ENCODE measurements at places on chromosomes 12 and 14.
A peak's percentile ranks its signal among the peaks of the same experiment; 100 is the strongest.

DNA sequence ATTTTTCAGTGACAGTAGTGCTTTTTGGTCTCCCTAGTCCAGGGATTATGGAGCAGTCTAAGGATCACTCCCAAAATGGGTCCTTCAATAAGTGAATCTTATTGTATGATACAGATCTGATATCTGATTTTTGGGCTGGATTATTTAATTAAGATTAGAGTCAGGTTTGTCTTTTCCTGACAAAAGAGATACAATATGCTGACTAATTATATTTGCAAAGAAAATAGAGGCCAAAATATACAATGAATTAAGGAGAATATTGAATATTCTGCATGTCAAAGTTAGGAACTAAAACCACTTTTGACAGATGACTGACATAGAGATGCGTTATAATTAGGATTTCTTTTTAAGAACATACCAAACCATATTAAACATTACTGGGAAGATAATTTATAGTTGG is 175.2 kb downstream of the FOXG1 start:
- no peaks in the 10 kb centered on the region for H3K27me3 ChIP-seq
- H3K4me3 ChIP-seq: no peak overlapping the region
- DNase-seq: no peak
- H3K36me3 ChIP-seq: no peaks in the 10 kb centered on the region

GRCh38 chr14:33509454-33509853 is 441.4 kb downstream of the EGLN3 start:
- no peaks in the 10 kb centered on the region for H3K27me3 ChIP-seq
- DNase-seq: no peak
- H3K27ac ChIP-seq: no peak overlapping the region

DNA sequence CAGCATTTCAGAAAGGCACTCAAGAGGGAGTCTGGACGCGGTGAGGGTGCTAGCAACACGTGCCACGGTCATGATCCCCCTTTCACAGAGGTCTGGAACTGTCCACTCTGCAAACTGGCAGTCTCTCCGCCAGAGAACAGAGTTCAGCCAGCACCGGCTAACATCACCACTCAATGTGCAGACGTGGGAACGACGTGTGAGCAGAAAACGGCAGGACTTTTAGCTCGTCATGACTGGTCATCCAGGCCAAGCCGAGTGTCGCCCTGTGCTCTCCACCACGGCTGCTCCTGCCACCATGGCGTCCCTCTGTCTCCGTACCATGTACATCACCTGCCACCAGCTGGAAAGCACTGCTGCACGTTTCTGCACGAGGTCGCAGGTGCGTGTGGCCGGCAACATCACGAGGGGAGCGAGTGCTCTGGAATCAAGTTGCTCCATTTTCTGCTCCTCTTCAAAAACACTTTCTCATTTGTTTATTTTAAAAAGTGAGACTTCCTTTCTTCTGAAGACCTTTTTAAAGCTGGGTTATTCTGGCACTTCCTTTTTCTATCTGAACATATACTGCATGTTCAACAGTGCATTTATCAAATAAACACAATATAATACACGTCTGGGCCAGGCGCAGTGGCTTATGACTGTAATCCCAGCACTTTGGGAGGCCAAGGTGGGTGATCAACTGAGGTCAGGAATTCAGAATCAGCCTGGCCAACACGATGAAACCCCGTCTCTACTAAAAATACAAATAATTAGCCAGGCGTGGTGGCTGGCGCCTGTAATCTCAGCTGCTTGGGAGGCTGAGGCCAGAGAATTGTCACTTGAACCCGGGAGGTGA is 28.0 kb downstream of the SLC15A4 start:
- H3K27me3 ChIP-seq: no peaks in the 10 kb centered on the region
- DNase-seq: peak; percentile 62
- H3K36me3 ChIP-seq: no peaks in the 10 kb centered on the region
- H3K27ac ChIP-seq: peak overlapping the region; percentile 98
- no peak overlapping the region for H3K4me3 ChIP-seq
- H3K4me1 ChIP-seq: peaks cover 58% of the 10 kb centered on the region

- H3K4me1 ChIP-seq: no peaks in the 10 kb centered on the region
- H3K27me3 ChIP-seq: no peaks in the 10 kb centered on the region
- H3K4me3 ChIP-seq: no peak overlapping the region
- H3K36me3 ChIP-seq: no peaks in the 10 kb centered on the region
- no peak overlapping the region for H3K27ac ChIP-seq
Measured at GRCh38 chr14:42469637-42470426, 863.2 kb downstream of the LRFN5 start.

GRCh38 chr12:26026713-26027112 is 68.2 kb downstream of the RASSF8 start:
- no peak for DNase-seq
- H3K36me3 ChIP-seq: no peaks in the 10 kb centered on the region
- no peaks in the 10 kb centered on the region for H3K27me3 ChIP-seq
- no peak overlapping the region for H3K27ac ChIP-seq
- H3K4me1 ChIP-seq: peaks cover 9% of the 10 kb centered on the region

DNA sequence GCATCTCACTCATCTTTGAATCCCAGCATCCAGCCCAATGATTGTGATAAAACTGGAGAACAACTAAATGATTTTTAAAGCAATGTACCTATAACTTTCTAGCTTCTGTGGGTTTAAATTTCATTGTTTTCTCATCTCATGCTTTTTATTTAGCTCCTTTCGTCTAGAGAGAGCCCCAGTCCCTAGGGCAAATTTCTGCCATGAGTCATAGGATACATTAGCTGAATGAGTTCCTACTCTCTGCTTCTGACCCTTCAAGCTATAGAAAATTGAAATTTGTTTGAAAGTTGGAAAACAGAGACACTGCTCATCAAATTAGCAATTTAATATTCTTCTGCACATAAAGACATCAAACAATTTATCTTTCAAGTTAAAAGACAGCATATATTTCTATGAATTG is 113.9 kb downstream of the KIF21A start:
- no peaks in the 10 kb centered on the region for H3K36me3 ChIP-seq
- DNase-seq: no peak
- no peak overlapping the region for H3K27ac ChIP-seq
- no peaks in the 10 kb centered on the region for H3K4me1 ChIP-seq
- H3K27me3 ChIP-seq: no peaks in the 10 kb centered on the region

- no peaks in the 10 kb centered on the region for H3K4me1 ChIP-seq
- H3K4me3 ChIP-seq: peak overlapping the region; percentile 19
- H3K36me3 ChIP-seq: no peaks in the 10 kb centered on the region
- no peak overlapping the region for H3K27ac ChIP-seq
- no peaks in the 10 kb centered on the region for H3K27me3 ChIP-seq
Measured at GRCh38 chr14:61602003-61602732, 93.1 kb upstream of the HIF1A start.

DNA sequence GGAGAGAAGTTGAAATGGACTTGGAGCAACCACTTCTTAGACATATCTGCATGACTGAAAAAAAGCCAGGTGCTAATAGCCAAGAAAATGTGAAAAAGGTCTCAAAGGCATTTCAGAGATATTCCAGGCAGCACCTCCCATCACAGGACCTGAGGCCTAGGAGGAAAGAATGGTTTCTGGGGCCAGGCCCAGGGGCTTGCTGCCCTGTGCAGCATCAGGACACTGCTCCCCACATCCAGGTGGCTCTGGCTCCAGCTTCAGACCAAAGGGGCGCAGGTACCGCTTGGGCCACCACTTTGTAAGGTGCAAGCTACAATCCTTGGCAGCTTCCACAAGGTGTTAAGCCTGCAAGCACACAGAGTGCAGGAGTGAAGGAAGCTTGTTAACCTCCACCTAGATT is 114.3 kb downstream of the PIK3C2G start:
- no peaks in the 10 kb centered on the region for H3K27me3 ChIP-seq
- no peak for DNase-seq
- no peak overlapping the region for H3K4me3 ChIP-seq
- H3K4me1 ChIP-seq: no peaks in the 10 kb centered on the region

DNA sequence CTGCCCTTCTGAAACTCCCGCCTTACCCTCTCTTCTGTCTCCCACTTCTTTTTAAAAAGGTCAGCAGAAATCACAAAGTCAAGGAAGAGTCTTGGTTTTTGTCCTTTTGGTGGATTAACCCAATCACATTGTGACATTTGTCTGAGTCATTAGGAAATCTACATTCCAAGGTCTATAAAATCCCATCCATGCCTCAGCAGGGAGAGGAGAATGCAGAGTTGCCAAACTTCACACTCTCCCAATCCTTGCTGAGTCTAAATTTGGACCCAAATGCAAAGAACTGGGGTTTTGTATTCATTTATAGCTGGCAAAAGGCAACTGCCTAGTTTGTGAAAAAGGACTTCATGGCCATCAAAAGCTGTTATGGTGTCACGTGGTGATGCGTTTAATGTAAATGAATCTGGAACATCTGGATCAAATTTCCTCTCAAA is 67.9 kb downstream of the TMEM30B start:
- H3K4me3 ChIP-seq: no peak overlapping the region
- peaks cover 34% of the 10 kb centered on the region for H3K4me1 ChIP-seq
- H3K27me3 ChIP-seq: no peaks in the 10 kb centered on the region
- no peak for DNase-seq

DNA sequence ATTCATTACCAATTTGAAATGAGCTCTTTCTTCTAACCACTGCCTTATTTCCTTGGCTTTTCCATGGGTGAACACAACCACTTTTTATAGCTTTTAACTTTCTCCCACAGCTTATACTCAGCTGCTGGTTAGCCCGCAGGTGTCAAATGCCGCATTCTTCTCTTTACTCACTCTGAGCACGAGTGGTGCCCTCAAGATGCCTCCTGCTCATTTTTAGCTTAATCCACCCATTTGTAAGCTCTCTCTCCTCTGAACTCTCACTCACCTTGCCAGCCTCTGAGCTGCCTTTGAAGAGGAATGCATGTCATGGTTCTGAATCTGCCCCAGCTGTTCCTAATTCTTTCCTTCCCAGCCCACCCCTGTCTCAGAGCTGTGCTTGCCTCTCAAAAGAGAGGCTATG is 449.4 kb upstream of the PRICKLE1 start:
- H3K4me1 ChIP-seq: no peaks in the 10 kb centered on the region
- no peak for DNase-seq
- H3K27me3 ChIP-seq: no peaks in the 10 kb centered on the region
- no peak overlapping the region for H3K27ac ChIP-seq

- no peaks in the 10 kb centered on the region for H3K36me3 ChIP-seq
- no peaks in the 10 kb centered on the region for H3K27me3 ChIP-seq
- H3K4me1 ChIP-seq: peaks cover 31% of the 10 kb centered on the region
- peak overlapping the region; percentile 96 for H3K27ac ChIP-seq
- H3K4me3 ChIP-seq: peak overlapping the region; percentile 83
Measured at GRCh38 chr12:96401076-96401871, 1.0 kb upstream of the CDK17 start.

DNA sequence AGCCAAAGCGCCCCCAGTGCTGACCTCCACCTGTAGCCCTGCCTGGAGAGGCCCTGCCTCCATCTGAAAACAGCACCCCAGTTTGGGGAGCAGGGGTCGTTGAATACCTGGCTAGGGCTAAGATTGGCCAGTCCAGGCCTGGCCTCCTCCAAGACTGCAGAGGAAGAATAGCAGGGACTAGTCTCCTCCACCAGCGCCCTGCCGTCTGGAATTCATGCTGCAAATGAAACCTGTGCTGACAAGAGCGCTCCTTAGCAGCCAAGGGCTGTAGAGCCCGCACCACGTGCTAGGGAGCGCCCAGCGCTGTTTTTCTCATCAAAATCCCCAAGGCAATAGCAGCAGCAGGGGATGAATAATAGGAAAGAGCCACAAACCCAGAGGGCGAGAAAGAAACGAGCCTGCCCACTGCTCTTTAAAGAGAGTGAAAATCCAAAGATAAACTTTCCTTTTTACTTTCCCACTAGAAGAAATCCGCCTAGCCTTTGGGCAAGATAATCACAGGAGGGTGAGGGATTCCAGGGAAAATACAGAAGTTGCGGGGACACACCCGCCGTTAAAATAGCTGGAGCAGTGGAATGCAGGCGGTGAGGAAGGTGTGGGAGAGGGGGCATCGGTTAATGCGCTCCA is 3.3 kb downstream of the COL2A1 start:
- no peak overlapping the region for H3K27ac ChIP-seq
- H3K4me3 ChIP-seq: peak overlapping the region; percentile 51
- H3K4me1 ChIP-seq: peaks cover 43% of the 10 kb centered on the region
- no peak for DNase-seq
- peaks cover 53% of the 10 kb centered on the region for H3K27me3 ChIP-seq

GRCh38 chr12:112527501-112527900 is 108.8 kb downstream of the PTPN11 start:
- no peak overlapping the region for H3K27ac ChIP-seq
- DNase-seq: no peak
- no peaks in the 10 kb centered on the region for H3K27me3 ChIP-seq

Data from gastrocnemius medialis (tissue), 4 donors.